ENCODE measurements at places on chromosomes 5 and 9.

DNA sequence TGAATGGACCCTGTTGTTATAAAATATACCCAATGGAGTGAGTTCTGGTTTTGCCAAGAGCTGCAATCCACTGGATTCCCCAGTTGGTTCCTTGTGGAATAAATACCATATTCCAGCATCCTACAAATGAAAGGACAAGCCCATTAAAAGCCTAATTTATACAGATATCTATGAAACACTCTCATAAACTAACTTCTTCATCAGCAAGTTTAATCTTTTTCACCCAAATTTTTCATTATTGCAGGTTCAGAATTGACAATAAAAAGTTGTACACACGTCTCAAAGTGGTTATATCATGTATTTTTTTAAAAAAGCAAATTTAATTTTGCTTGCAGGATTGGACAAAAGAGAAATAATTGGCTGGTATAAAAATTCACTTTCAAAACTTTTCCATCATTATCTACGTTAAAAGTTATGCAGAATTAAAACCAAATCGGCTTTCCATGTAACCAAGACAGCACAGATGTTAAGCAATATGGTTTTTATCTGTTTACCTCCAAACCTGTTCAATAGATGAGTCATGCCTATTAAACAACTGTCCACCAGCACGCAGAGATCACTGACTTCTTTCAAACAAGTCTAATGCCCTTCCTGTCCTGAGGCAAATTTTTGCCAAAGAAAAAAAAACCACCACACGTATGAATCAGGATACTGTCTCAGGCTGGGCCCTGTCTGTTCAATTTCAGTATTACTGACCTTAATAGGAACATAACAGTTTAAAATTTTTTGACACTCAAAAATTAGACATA is 42.5 kb downstream of the CEMIP2 start:
- DNase-seq = no peak

DNA sequence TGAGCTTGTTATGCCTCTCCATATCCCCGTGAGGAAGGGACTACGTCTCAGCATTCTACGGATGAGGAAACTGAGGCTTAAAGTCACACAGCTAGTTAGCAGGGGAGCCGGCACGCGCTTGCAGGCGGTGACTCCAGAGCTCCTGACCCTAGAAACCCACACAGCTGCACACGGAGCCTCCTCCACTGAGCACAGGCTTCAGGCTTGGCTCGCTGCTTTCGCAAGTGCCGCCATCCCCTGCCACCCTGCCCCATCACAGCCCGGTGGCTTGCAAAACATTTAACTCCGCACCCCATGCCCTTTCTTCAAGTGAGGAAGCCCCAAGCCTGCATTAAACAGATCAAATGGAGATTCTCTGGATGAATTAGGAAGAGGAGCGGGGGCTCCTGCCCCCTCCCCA is 138.3 kb downstream of the HSD17B3 start:
- DNase-seq = no peak

- no peak for DNase-seq
Observed at GRCh38 chr5:72137826-72138409, 30.6 kb downstream of the MAP1B start.

DNA sequence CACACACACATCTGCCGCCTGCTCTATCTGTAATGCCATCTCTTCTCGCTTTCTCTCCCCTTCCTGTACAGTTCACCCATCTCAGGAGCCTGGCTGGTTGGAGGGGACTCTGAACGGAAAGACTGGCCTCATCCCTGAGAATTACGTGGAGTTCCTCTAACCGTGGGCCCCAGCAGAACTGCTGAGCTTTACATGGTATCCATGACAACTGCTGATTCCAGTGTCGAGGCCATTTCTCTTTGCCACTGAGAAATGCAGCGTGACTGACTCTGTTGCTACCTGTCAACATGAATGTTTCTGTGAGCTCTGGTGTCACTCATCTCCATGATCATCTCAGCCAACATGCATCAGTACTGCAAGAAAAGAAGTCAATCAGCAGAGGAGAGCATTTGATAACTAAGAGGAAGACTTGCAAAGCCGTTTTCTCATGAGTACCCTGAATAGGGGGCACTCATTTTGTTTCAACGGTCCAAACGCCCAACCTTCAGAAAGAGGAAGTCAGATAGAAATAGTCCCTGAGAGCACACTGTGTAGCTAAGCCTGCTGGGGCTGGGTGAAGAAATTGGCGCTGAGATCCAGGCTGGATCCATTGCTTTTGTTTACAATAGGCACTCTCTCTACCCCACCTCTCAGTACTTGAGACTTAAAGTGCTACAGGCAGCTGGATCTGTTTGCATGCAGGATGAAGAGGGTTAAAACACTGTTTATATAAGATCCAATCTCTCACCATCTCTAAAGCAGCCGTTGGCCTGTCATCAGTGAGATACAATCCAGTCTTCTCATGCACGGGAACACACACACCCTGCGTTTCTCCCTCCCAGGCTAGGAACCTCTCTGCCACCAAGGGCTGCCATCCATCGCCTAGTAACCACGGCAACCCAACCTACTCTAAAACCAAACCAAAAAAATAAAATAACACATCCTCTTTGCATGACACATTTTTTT is 180.9 kb downstream of the NR3C1 start:
- no peak for DNase-seq

DNA sequence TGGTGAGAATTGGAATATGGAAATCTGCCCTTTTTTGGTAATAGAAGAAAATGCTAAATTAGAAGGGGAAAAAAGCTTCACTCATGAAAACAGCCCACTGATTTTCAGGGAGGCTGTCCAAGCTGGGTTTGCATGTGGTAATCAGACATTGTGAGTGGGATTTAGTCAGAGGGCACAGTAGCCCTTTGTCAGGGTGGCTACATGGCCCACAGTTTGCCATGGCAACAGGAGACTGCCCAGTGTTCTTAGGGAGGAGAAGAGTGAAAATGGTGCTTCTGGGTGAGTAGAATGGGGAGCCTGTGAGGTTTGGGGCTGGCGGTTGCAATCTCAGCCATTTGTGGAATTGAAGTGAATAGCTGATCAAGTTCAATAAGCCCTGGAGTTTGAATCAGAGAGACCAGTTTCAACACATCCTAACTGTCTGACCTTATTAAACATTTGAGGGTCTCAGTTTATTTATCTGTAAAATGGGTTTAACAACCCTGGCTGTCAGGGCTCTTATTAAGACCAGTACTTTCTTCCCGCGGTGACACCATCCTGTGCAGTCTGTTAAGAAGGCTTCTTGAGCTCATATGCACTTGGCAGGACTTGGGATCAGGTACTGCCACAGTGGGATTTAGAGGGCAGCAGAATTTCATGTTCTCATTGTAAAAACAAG is 107.6 kb upstream of the TNC start:
- DNase-seq = no peak
